ENCODE measurements at places on chromosomes 16 and 17. TPM values are rescaled to one million over a fixed set of nuclear protein-coding genes. Genes with fewer than 3 reads are reported as not detected.

DNA sequence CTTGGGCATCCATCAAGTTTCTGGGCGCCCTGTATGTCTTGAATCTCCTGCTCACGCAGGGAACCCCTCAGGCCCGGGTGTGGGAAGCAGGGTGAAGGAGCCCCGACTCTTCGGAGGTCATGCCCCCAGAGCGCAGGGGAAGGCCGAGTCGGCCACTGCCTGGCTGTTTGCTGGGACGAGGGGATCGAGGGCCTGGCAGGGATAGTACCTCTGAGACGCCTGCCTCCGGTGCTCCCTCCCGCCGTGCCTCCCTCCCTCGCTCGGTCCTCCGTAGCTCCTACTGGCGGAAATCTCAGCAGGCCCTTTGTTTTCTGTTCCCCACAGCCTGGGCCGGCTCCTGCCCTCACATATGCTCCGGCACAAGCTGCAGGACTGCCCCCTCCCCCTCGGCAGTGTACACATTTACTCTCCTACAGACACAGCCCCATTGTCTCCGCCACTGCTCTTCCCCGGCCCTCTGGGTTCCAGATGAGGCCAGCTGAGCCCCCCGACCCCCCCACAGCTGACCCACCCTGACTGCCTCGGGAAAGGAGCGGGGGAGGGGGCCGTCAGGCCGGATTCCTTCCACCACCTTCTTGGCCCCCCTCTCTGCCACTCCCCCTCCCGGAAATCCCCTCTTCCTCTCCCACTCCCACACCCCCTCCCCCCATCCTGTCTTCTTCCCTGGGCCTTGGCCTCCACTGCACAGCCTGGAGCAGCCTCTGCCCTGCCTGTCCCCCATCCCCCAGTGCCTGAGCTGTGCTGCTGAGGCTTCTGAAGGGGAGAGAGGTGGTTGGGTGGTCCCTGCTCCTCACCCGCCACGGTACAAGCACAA, 1.4 kb downstream of the TRAF4 start:
- H3K36me3 ChIP-seq, result peaks cover 59% of the 10 kb centered on the region
- peak overlapping the region; percentile 82 for H3K4me3 ChIP-seq
- ATAC-seq, result peak; percentile 1
- peak overlapping the region; percentile 87 for H3K27ac ChIP-seq
- no peaks in the 10 kb centered on the region for H3K27me3 ChIP-seq
- peaks cover 8% of the 10 kb centered on the region for H3K4me1 ChIP-seq

DNA sequence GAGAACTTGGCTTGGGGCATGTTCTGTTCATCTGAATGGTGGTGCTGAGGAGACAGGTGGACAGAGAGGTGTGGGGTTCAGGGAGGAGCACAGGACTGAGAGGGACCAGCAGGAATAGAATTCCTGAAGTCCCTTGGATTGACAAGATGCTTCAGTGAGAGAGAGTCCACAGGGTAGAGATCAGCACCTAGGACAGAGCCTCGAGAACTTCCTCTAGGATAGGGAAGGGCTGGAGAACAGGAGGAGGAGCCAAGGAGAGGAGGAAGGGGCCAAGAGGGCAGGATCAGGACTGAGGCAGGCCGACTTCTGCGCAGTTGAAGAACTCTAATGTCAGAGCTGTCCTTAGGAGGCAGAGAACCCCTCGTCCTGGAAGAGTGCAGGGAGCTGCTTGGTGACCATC, 138.4 kb downstream of the PRKCB start:
- ATAC-seq, result no peak
- no peak overlapping the region for H3K4me3 ChIP-seq
- peak overlapping the region; percentile 31 for H3K27ac ChIP-seq
- H3K4me1 ChIP-seq, result peaks cover 35% of the 10 kb centered on the region

DNA sequence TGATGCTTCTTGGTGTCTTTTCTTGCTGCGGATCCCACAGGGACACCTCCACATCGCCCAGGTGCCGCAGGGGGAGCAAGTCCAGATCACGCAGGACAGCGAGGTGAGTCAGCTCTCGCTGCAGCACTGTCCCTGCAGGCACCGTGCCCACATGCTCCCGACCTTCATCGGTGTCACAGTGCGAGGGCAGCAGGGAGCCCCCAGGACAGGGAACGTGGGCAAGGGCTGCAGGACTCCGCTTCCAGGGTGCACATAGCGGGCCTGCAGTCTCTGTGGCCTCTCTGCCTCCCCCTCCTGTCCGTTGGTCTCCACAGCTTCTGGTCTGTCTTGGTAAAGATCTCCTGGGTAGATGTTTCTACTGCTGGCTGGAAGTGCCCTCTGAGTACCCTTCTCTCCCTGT, 84.1 kb downstream of the BANP start:
- H3K4me1 ChIP-seq, result no peaks in the 10 kb centered on the region
- ATAC-seq, result no peak
- H3K36me3 ChIP-seq, result peaks cover 88% of the 10 kb centered on the region
- no peaks in the 10 kb centered on the region for H3K27me3 ChIP-seq
- H3K4me3 ChIP-seq, result no peak overlapping the region

- no peaks in the 10 kb centered on the region for H3K4me1 ChIP-seq
- H3K27ac ChIP-seq, result no peak overlapping the region
- peak overlapping the region; percentile 38 for H3K4me3 ChIP-seq
- H3K27me3 ChIP-seq, result peaks cover 13% of the 10 kb centered on the region
- H3K36me3 ChIP-seq, result no peaks in the 10 kb centered on the region
Measured at GRCh38 chr17:40362696-40363110, 1.8 kb downstream of the GJD3 start.

GRCh38 chr17:22600644-22601298, 908.4 kb downstream of the KCNJ18 start:
- no peak overlapping the region for H3K27ac ChIP-seq
- no peaks in the 10 kb centered on the region for H3K4me1 ChIP-seq
- no peak overlapping the region for H3K4me3 ChIP-seq
- H3K27me3 ChIP-seq, result no peaks in the 10 kb centered on the region
- no peaks in the 10 kb centered on the region for H3K36me3 ChIP-seq

DNA sequence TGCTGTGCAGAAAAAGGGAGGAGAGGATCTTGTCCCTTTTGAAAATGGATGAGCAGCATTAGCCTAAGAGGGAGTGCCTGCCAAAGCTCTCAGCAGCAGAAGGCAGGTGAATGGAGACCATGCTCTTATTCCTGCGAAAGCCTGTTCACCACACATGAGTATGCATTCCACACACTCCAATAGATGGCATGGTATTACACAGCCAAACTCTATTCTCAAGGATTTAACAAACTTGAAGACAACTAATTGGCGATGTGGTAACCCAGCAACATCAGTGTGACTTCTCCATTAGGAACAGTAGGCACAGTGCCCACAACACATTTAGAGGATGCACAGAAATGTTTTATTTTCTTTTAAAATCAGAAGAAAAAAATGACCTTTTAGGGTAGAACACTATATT, 77.8 kb downstream of the CDH11 start:
- H3K4me3 ChIP-seq, result no peak overlapping the region
- ATAC-seq, result no peak
- no peaks in the 10 kb centered on the region for H3K27me3 ChIP-seq
- H3K4me1 ChIP-seq, result no peaks in the 10 kb centered on the region

DNA sequence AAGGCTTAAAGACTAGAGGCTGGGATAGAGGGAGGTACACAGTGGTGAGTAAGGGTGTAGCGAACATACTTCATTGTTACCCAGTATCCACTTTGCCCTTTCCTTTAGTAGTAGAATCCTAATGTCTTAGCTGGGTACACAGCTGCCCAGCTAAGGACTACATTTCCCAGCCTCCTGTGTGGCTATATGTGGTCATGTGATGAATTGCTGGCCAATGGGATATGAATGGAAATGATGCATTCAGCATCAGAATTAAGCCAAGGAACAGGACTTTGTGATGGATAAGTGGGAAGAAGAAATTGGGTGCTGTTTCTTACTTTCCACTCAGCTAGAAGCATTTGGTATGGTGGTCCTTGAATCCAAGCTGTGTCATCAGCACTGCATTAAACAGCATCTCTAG, 55.9 kb downstream of the FOXL1 start:
- peaks cover 34% of the 10 kb centered on the region for H3K27me3 ChIP-seq
- H3K27ac ChIP-seq, result no peak overlapping the region
- H3K4me1 ChIP-seq, result no peaks in the 10 kb centered on the region

DNA sequence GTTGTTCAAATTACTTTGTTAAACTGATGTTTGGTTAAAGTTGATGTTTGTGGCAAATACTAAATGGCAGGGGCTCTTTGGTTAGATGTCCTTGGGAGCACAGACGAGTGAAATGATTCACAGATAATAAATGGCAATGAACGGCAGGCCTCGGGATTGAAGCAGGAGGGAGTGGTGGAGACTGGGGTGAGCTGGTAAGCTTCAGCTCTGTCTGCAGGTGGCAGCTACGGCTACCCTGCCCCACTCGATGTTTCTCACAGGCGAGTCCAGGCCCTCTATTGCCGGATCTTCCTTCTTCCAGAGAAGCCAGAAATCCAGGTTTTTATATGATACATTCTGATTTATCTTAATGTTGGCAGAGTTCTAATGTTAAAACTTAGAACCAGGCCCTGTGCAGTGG, 144.8 kb upstream of the CACNG5 start:
- ATAC-seq, result no peak
- no peak overlapping the region for H3K4me3 ChIP-seq
- peaks cover 15% of the 10 kb centered on the region for H3K4me1 ChIP-seq
- H3K36me3 ChIP-seq, result peaks cover 84% of the 10 kb centered on the region
- H3K27ac ChIP-seq, result no peak overlapping the region

DNA sequence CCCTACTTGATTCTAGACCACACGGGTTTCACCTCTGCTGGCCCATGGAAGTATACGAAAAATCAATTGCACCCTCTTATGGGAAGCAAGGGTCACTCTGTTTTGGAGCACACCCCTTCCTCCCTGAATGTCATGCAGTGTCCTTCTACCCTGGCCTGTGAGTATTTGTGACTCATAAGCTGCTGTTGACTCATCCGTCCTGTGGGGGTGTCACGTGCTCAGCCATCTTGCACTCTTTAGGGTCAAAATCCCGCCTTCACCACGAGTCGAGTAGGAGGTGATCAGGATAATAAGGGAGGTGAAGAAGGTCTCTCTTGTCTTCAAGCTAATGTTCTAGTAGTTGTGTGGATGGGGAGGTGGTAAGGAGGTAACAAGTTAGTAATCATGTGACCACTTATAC, 341.0 kb upstream of the EEF2KMT start:
- no peak overlapping the region for H3K27ac ChIP-seq
- peaks cover 11% of the 10 kb centered on the region for H3K27me3 ChIP-seq
- H3K4me3 ChIP-seq, result no peak overlapping the region
- H3K36me3 ChIP-seq, result no peaks in the 10 kb centered on the region
- ATAC-seq, result no peak

- no peak overlapping the region for H3K27ac ChIP-seq
- no peaks in the 10 kb centered on the region for H3K27me3 ChIP-seq
- H3K4me1 ChIP-seq, result no peaks in the 10 kb centered on the region
- no peak overlapping the region for H3K4me3 ChIP-seq
- no peak for ATAC-seq
Measured at GRCh38 chr16:76243620-76244019, 33.6 kb upstream of the CNTNAP4 start.

- ATAC-seq, result no peak
- no peaks in the 10 kb centered on the region for H3K4me1 ChIP-seq
- no peaks in the 10 kb centered on the region for H3K36me3 ChIP-seq
- peaks cover 18% of the 10 kb centered on the region for H3K27me3 ChIP-seq
- no peak overlapping the region for H3K27ac ChIP-seq
Measured at GRCh38 chr16:75250089-75250808, 1.2 kb downstream of the BCAR1 start.

DNA sequence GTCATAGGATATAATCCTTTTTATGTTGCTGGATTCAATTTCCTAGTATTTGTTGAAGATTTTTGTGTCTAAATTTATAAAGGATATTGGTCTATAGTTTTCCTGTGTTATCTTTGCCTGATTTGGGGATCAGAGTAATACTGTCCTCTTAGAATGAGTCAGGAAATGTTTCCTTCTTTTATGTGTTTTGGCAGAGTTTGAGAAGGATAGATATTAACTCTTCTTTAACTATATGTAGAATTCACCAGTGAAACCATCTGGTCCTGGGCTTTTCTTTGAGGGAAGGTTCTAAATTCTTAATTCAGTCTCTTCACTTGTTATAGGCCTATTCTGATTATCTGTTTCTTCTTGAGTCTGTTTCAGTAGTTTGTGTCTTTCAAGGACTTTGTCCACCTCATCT, 66.3 kb upstream of the NACA2 start:
- H3K36me3 ChIP-seq, result no peaks in the 10 kb centered on the region
- no peak overlapping the region for H3K4me3 ChIP-seq
- ATAC-seq, result no peak
- no peaks in the 10 kb centered on the region for H3K4me1 ChIP-seq
- H3K27ac ChIP-seq, result no peak overlapping the region
- H3K27me3 ChIP-seq, result peaks cover 10% of the 10 kb centered on the region

DNA sequence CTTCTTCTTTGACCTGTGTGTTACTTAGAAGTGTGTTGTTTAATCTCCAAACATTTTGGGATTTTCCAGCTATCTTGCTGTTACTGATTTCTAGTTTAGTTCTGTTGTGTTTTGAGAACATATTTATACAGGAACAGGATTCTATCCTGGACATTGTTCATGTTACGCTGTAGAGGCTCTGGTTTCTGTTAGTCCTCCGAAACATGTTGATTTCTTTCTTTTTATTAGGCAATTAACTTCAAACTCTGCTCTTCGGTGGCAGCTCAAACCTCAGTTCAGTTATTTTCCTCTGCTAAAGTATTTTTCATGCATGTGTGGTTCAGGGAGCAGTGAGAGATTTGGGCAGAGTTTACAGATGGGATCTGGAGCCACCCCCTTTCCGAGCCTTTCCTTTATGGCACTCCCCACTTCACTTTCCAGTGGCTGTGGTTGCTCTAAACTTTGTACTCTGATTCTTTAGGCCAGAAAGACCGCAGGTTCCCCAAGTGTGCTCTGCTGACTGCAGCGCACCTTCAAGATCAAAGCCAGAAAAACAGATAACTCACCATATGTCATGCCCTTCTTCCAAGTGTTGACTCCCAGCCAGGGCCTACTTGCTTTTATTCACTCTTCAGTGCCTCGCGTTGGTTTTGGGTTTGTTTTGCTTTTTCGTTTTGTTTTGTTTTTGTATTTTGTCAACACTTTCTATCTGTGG, 77.6 kb upstream of the KSR1 start:
- no peak overlapping the region for H3K27ac ChIP-seq
- H3K4me3 ChIP-seq, result no peak overlapping the region
- ATAC-seq, result no peak
- H3K27me3 ChIP-seq, result peaks cover 29% of the 10 kb centered on the region
- no peaks in the 10 kb centered on the region for H3K4me1 ChIP-seq

TMC8 gene
- total RNA-seq, result 126 TPM

CDYL2 gene
- 40.3 TPM for total RNA-seq

KCNJ12 gene
- total RNA-seq, result 0.05 TPM

CES5A gene
- not detected for total RNA-seq

PRKCA gene
- total RNA-seq, result 86.0 TPM
